ENCODE measurements at places on chromosomes 2 and 18.
A peak's percentile ranks its signal among the peaks of the same experiment; 100 is the strongest.

DNA sequence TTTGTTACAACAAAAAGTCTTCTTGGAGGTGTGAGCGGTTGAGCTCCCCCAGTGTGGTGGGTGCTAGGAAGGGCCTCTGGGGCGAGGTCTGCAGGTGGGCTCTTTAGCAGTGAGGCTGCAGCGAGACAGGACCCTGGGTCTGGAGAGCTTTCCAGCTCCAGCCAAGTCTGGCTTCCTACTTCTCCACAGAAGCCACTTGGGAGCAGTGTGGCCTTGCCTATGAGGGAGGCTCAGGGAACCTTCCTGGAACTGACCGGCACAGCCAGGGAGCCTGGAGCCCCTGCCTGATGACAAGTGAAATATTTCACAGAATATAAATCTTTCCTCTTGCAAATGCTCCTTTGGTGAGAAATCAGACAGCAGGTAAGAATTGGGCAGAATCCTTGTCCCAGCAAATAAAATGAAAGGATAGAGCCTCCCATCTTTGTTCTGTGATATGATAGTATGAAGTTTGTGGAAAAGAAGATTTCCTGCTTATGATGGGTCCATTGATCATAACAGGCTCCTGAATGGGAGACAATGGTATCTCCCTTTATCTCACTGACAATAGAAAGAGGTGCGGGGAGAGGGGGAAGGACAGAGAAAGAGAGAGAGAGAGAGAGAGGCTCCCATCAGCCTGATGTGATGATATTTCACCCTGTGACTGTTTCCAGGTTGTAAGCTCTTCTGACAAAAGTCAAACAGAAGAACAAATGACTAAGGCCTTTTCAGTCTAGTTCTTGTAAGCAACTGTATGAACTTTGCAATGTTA, 289.8 kb upstream of the SPRED2 start:
- no peak for DNase-seq

DNA sequence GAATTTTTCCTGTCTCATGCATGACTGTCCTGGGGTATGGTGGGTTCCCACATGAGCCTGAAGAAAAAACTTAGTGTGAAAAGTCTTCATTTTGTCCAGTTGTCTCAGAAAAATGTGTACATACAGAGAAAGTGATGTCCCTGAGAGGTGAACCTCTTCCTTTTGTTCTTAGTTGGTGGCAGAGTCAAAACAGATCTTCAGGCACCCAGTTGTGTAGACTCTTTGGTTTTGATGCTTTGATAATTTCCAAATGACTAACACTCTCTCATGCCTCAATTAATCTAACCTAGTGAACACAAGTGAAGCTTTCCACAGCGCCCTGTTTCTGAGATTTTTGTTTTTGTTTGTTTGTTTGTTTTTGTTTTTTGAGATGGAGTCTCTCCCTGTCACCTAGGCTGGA, 273.5 kb downstream of the PIK3C3 start:
- DNase-seq = no peak

DNA sequence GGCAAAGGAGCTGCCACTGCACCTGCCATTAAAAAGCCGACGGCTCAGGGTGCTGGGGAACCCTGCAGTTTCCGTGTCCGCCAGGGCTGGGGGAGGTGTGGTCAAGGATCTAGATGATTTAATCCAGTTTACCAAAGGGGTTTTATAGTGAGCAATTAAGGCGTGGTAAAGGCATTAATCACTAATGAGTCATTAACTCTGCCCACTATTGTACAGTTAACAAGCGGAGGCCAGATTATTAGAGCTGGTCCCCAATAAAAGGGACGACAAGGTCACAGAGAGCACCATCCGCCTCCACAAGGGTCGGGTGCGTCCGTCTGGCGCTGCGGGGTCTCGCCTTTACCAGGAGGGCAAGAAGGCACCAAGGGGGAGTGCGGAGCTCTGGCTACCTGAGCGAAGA, 9.6 kb downstream of the RAX start:
- DNase-seq = no peak

DNA sequence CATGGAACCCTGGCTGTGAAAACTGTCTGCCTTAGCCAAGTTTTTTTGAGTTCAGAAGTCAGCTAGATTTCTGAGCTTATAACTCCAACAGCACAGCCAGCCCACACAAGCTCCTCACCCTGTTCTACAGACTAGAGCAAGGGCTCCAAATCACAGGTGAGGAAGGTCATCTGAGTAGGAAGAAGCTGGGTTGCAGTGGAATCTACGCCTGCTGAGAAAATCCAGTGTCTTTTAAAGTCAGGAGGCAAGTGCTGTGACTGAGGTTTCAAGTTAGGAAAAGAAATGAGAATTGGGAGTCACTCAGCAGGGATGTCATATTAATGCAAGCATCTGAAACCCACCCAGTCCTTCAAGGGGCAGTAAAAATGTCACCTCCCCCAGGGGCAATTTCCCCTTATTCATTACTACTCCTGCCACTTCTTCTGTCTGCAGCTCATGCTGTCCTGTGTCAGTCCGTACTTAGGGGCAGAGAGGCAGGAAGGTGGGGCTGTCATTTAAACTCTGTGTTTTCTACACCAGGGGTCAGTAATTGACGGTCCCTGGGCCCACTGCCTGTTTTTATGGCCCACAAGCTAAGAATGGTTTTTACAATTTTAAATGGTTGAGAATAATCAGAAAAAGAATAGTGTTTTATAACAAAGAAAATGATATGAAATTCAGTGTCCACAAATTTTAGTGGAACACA, 551.1 kb downstream of the BCL11A start:
- DNase-seq = no peak

GRCh38 chr2:10008809-10009176, 34.6 kb upstream of the KLF11 start:
- DNase-seq = no peak

GRCh38 chr2:86087936-86088850, 17.5 kb downstream of the POLR1A start:
- DNase-seq = no peak

- DNase-seq = peak; percentile 32
Measured at GRCh38 chr2:190781604-190782198, 98.9 kb upstream of the GLS start.

DNA sequence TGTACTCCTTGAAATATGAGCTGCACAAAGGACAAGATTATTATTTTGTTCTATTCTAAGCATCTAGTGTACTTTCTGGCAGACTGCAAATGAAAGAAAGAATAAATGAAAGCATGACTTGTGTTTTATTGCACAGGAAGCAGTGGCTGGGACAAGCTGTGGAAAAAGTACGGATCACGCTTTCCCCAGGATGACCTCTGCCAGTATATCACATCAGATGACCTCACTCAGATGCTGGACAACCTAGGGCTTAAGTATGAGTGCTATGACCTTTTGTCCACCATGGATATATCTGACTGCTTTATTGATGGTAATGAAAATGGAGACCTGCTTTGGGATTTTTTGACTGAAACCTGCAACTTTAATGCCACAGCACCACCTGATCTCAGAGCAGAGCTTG, 49.4 kb downstream of the HNMT start:
- no peak for DNase-seq

DNA sequence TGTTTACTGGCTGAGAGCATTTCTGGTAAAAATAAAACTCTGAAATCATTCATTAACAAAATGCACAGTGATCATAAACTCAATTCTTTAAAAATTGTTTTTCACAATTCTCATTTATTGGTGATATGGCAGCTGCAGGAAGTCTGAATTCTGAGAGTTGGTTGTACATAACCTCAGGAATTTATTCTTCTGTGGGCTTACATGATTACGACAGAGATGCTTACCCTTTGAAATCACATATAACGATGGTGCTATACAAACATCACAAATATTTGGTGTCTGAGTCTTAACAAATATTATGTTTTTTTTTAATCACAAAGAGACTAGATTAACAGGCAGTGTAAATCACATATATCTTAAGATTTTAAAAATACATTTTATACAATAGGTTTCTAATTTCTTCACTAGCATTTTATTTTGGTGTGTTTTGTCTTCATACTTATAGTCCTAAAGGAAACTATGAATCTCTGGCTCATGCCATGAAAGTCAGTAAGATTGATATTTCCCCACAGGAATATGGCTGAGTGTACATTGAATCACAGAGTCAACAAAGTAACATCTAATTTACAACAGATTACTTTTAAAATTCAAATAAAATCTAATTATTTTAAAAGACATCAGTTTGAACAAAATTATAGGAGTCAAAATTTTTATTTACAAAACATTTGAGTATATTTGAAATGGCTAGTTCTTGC, 318.8 kb upstream of the THUMPD2 start:
- no peak for DNase-seq

GRCh38 chr18:78980777-78981380, 1.3 kb downstream of the SALL3 start:
- DNase-seq = no peak

GRCh38 chr2:172734711-172735581, 699 bp upstream of the RAPGEF4 start:
- no peak for DNase-seq

- no peak for DNase-seq
Measured at GRCh38 chr2:99205491-99205890, 24.5 kb downstream of the MRPL30 start.

DNA sequence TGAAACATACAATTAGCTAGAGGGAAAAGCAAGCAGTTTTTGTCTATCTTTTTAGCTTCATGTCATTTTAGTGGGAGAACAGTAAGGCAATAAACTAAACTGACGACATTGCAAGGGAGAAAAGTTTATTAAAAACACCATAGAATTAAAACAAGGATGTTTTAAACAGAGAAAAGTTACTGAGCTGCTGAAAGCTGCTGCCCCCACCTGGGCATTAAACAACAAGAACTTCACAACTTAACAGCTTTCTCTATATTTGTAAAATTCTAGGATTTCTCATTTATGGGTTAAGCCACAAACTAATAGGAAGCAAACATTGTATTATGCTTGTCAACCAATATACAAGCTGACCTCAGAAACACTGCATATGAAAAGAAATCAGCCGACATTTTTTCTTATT, 289.2 kb downstream of the ERBB4 start:
- no peak for DNase-seq
